Neural cell (in vitro differentiated cells): ENCODE measurements at places on chromosomes 5 and 9. TPM values are rescaled to one million over a fixed set of nuclear protein-coding genes. Genes with fewer than 3 reads are reported as not detected.

The PLAC8L1 gene
- 0.93 and 1.2 TPM in 2 replicates for polyA plus RNA-seq

The RAD23B gene
- 97.3 and 109 TPM in 2 replicates for polyA plus RNA-seq

The ACOT12 gene
- 1.2 and 3.0 TPM in 2 replicates for polyA plus RNA-seq

The DAB2 gene
- 0.63 and 0.72 TPM in 2 replicates for polyA plus RNA-seq

The SPARC gene
- polyA plus RNA-seq = 15.3 and 17.7 TPM in 2 replicates

The MEF2C gene
- polyA plus RNA-seq = 18.6 and 30.2 TPM in 2 replicates

The NMUR2 gene
- not detected in 2 replicates for polyA plus RNA-seq

The SUSD3 gene
- not detected in 2 replicates for polyA plus RNA-seq

The AIF1L gene
- 3.4 TPM in 2 replicates for polyA plus RNA-seq

The ADAMTS13 gene
- 13.5 and 24.8 TPM in 2 replicates for polyA plus RNA-seq

The ADAMTS16 gene
- 0.92 and 1.3 TPM in 2 replicates for polyA plus RNA-seq

The ALDH1A1 gene
- not detected in 2 replicates for polyA plus RNA-seq

The RPL35 gene
- polyA plus RNA-seq = 1,777 and 2,116 TPM in 2 replicates
